Activated CD8-positive, alpha-beta T cell treated with anti-CD3 and anti-CD28 coated beads, Interleukin-2, amount 10 ng/mL, durations not matched to agents 7 days and 5 days (primary cell): ENCODE measurements at places on chromosomes 4 and X. TPM values are rescaled to one million over a fixed set of nuclear protein-coding genes. Genes with fewer than 3 reads are reported as not detected.

DNA sequence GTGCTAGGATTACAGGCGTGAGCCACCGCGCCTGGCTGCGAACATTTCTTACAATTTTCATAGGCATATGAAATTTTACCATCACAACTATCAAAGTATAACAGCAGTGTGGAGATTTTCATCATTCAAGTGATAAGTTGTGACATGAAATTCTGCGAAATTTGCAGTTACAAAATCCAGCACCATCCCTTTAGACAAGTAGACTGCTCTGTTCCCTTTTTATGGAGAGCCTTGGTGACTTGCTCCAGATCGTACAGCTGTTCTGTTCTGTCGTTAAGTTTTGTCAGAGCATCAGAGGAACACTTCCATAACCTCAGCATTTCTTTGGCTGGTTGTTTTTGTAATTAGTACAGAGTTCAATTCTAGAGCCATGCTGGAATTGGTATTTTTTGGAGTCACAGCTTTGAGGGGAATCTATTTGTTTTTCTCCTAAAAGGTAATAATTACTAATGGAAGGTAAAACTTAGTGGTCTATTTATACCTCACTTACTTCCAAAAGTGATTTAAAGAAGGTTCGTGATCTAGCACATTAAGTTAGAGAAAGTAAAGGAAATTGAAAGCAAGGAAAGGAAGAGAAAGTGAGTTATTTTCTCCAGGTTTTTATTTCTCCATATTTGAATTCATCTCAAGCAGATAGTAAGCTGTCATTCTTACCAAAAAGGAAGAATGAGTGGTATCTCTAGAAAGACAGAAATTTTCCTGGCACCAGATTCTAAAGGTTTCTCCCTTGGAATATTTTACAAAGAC lies 22.1 kb downstream of the ZRSR2 start:
- DNase-seq: no peak

GRCh38 chr4:94497690-94498089 lies 45.9 kb downstream of the PDLIM5 start:
- no peak for DNase-seq

GRCh38 chr4:171235521-171235920 lies 577.7 kb upstream of the GALNTL6 start:
- DNase-seq: no peak

- DNase-seq: no peak
These were observed 2.3 kb downstream of the SLC10A6 start for GRCh38 chr4:86846921-86847320.

The CTAG1B gene
- not detected for total RNA-seq

The IL2 gene
- total RNA-seq: not detected

DNA sequence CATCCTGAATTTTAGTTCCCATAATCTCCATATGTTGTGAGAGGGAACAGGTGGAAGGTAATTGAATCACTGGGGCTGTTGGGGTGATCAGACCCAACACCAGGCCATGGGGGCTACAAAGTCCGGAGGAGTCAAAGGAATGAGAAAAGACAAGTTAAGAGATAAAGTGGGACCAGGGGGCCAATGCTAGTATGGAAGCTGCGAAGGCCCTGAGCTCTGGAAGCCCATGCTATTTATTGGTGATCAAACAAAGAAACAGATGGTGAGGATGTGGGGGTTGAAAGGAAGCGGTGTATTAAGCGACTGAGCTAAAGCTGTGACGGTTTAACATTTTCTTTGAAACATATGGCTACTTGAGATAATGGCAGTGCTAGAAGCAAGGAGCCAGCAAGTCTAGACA lies 132.8 kb downstream of the PDGFC start:
- no peak for DNase-seq

The PHKA1 gene
- total RNA-seq: 0.21 TPM

DNA sequence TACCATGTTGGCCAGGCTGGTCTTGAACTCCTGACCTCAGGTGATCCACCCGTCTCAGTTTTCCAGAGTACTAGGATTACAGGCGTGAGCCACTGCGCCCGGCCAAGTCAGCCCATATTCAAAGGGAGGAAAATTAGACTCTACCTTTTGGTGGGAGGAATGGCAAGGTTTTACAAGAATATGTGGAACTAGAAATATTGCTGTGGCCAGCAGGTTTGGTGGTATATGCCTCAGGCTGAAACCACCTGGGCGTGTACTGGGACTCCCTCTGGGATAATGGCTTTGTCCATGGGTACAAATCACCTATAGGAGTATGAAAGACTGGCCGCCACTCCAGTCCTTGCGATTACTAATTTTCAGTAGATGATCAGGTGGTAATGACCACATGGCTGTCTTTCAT lies 32.4 kb downstream of the SAT1 start:
- DNase-seq: no peak

The CLDN22 gene
- not detected for total RNA-seq

- DNase-seq: no peak
These were observed 233.0 kb upstream of the CLNK start for GRCh38 chr4:10917566-10917965.

- no peak for DNase-seq
These were observed 48.4 kb upstream of the MAP3K15 start for GRCh38 chrX:19563746-19564145.

DNA sequence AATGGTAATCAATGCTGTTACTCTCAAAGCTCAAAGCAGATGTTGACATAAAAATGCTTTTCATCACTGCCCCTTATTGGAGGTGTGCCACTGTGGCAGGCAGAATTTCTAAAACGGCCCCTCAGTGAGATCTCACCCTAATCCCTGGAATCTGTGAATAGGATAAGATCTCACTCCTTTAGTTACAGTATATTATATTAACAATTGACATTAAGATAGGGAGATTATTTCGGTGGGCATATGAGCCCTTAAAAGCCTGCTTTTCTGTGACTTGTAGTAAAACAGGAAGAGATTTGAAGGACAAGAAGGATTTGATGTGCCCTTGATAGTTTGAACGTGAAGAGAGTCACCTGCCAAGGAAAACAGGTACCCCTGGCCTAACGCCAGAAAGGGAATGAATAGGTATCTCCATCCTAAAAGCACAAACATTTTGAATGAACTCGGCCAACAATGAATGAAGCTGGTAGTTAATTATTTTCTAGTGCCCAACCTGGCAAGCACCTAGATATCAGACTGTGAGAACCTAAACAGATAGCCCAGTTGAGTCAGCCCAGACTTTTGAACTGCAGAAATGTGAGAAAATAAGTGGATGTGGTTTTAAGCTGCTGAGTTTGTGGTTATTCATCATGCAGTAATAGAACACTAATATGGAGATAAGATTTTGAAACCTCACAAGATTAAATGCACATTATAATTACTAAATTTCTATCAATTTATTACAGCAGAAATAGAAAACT lies 881.6 kb downstream of the PCDH18 start:
- DNase-seq: no peak

GRCh38 chr4:73814679-73815078 lies 21.8 kb upstream of the CXCL6 start:
- DNase-seq: no peak

DNA sequence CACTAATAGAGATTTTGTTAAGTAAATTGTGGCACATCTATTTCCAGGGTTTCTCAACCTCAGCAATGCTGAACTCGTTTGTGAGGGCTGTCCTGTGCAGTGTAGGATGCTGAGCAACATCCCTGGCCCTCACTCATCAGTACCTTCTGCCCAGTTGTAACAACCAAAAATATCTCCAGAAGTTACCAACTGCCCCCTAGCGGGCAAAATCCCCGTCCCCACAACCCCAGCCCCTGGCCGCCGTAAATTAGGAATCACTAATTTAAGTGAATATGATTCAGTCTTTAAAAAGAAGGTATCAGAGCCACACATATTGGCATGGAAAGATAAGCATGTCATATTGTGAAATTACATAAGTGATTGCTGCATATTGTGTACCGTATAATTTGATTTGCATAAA lies 123.4 kb downstream of the ASB9 start:
- no peak for DNase-seq

The BMP3 gene
- not detected for total RNA-seq

DNA sequence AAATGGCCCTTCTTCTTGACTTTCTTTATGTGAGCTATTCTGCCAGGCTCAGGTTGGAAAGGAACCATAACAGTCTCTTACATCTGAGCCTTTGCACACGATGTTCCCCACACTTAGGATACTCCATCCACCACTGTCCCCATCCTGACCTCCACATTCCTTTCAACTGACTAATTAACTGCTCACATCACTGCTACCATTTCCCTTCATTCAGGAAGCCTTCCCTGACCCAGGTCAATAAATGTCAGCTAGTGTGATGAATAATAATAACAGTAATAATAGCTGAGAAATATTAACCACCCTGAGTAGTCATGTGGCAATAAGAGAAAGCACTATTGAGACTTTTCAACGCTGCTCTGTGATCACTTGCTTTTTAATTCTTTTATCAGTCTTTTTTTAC lies 291.7 kb downstream of the KCNIP4 start:
- DNase-seq: no peak

DNA sequence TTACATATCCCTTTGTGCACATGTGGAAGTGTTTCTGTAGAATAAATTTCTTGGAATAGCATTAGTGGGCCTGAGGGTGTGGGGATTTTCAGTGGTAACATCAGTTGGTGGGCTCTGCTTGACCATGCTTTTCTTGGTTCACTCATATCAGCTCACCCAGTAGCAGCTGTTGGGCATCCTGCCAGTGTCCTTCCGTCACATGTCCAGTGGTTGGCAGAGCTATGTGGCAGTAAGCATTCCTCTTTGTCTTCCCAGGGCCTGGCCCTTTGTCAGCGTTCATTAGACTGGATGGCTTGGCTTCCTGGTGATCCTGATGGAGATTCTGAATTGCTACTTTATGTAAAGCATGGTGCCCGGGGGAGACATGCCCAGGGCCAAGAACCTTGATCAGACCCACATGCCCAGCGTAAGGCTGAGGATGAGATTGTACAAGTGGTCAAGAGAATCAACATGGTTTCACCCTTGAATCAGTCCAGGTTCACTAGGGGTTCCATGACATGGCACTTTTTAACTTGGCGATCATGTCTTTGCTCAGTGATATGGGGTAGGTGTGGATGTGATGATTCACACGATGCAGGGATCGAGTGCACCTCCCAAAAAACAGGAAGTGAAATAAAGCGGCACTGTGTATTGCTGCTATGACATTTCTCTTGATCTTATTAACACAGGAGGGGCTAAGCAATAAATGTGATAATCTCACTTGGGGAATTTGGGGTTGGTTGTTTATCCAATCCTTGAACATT lies 72.1 kb upstream of the IGFBP7 start:
- no peak for DNase-seq
